ENCODE measurements at places on chromosomes 13 and 19.

DNA sequence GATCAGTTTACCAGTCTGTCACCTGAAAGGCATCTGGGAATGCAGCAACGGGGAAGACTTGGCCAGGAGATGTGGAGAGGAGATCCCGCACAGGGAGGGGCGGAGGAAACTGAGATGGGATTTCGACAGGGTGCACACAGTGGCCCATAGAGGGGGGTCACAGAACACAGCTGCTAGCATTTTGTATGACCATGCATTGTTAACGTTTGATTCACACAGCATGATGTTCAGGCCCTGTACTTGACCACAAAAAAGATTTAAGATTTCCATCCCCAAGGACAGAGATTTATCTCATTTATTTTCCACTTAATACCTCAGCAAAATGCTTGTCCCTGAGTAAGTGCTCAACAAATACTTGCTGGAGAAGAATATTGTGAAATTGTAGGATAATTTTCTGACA lies 63.2 kb downstream of the RAB20 start:
- no peaks in the 10 kb centered on the region for H3K27me3 ChIP-seq
- DNase-seq: no peak
- no peak overlapping the region for H3K27ac ChIP-seq
- H3K4me3 ChIP-seq: no peak overlapping the region
- no peaks in the 10 kb centered on the region for H3K4me1 ChIP-seq

- no peaks in the 10 kb centered on the region for H3K4me1 ChIP-seq
- no peak overlapping the region for H3K4me3 ChIP-seq
- H3K36me3 ChIP-seq: peaks cover 33% of the 10 kb centered on the region
- DNase-seq: no peak
- no peaks in the 10 kb centered on the region for H3K27me3 ChIP-seq
- H3K27ac ChIP-seq: no peak overlapping the region
Observed at GRCh38 chr19:19508217-19508616, 7.1 kb downstream of the TSSK6 start.

GRCh38 chr19:47152632-47153031 lies 22.0 kb downstream of the SAE1 start:
- peaks cover 27% of the 10 kb centered on the region for H3K4me1 ChIP-seq
- peaks cover 30% of the 10 kb centered on the region for H3K36me3 ChIP-seq
- no peak overlapping the region for H3K27ac ChIP-seq

DNA sequence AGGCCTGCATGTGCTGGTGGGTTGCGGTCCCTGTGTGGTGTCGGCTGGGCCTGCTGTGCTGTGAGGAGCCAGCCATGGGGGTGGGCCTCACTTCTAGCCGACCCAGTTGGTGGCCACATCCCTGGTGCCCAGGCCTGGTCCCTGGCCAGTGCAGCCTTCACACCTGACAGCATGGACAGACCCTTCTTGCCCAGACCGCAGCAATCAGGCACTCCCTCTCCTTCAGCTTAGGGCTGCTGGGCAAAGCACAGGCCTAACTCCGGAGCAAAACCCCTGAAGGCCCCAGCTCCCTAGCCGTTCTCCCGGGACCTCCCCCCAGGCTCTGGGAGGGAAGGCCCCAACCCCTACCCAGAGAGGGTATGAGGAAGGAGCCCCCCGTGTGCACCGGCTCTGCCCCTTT lies 6.6 kb upstream of the MCF2L start:
- H3K36me3 ChIP-seq: no peaks in the 10 kb centered on the region
- no peaks in the 10 kb centered on the region for H3K27me3 ChIP-seq
- H3K4me1 ChIP-seq: no peaks in the 10 kb centered on the region
- no peak overlapping the region for H3K27ac ChIP-seq

- DNase-seq: no peak
- no peak overlapping the region for H3K27ac ChIP-seq
- H3K36me3 ChIP-seq: no peaks in the 10 kb centered on the region
- H3K4me3 ChIP-seq: no peak overlapping the region
- H3K27me3 ChIP-seq: no peaks in the 10 kb centered on the region
Observed at GRCh38 chr13:40682449-40683240, 16.2 kb upstream of the FOXO1 start.

DNA sequence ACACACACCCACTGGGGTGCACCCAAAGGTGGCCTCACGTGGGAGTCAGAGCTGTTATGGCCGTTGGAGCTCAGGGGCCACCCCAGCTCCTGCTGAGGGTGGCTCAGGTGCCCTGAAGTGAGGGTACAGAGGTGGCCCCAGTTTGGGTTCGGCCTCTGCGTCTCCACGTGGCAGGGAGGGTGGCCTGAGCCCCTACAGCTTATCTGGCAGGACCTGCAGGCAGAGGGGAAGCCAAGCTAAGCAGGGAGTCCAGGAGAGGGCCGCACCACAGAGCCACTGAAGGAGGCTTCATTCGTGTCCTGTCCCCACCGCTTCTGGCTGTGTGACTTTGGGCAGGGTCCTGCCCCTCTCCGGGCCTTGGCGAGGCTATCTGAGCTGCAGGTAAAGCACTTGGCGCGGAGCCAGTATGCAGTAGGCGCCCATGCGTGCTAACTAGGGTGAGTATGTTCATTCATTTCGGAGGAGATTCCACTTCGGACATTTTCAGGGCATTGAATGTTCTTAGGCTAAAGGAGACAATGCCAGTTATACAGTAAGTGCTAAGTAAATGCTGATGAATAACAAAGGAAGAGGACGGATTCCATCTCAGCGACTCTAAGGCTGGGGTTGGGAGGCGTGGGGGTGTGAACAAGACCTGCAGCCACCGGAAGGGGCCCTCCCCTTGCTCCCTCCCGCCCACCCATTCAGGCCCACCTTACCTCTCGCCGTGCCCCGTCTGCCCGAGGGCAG lies 4.9 kb downstream of the REX1BD start:
- no peak overlapping the region for H3K4me3 ChIP-seq
- no peak overlapping the region for H3K27ac ChIP-seq
- no peaks in the 10 kb centered on the region for H3K27me3 ChIP-seq
- H3K36me3 ChIP-seq: no peaks in the 10 kb centered on the region
- DNase-seq: no peak
- peaks cover 27% of the 10 kb centered on the region for H3K4me1 ChIP-seq

GRCh38 chr19:18239303-18239702 lies 13.1 kb upstream of the PDE4C start:
- H3K4me1 ChIP-seq: no peaks in the 10 kb centered on the region
- H3K27ac ChIP-seq: no peak overlapping the region
- H3K36me3 ChIP-seq: no peaks in the 10 kb centered on the region
- H3K4me3 ChIP-seq: no peak overlapping the region
- DNase-seq: no peak

GRCh38 chr13:21048901-21049698 lies 12.3 kb downstream of the LATS2 start:
- no peaks in the 10 kb centered on the region for H3K4me1 ChIP-seq
- H3K27ac ChIP-seq: no peak overlapping the region
- H3K27me3 ChIP-seq: no peaks in the 10 kb centered on the region
- no peak overlapping the region for H3K4me3 ChIP-seq
- no peaks in the 10 kb centered on the region for H3K36me3 ChIP-seq
- no peak for DNase-seq

- no peak for DNase-seq
- H3K4me3 ChIP-seq: no peak overlapping the region
- H3K4me1 ChIP-seq: no peaks in the 10 kb centered on the region
- H3K36me3 ChIP-seq: no peaks in the 10 kb centered on the region
Observed at GRCh38 chr13:25836574-25837336, 215.1 kb downstream of the SHISA2 start.

DNA sequence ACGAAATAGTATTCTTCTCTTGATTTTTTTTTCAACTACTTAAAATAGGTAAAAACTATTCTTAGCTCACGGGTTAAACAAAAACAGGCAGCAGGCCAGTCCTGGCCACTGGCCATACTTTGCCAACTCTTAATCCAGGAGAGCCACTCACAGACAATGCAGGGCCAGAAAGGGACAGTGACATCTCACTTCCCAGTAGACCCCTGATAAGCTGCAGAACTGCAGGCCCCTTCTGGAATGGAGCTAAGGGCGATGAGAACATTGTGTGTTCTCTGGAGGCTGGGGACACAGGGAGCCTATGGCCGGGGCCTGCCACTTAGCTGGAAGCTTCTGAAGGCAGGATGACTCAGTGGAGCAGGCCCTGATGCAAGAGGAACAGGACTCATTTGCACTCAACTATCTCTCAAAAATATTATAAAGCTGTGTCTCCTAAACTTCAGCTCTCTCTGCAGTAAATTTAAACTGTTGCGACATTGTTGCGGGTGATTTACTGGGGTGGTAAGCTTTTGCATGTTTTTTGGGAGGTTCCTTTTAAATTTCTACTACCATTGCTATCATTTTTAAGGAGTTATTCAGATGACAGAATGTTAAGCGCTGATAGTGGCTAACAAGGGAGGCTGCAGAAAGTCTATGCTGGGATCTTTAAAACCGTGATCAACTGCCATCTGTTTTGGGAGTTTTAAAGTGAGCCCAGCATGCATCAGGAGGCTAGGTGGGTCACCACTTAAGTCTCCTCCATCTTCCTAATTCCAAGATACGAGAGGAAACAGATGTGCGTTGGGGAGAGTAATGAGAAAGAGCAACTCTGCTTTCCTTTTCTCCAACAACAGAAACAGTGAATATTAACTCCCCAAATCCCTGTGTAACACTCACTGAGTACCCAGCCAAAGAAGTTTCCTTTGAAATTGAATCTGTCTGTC lies 33.2 kb upstream of the KATNAL1 start:
- H3K4me1 ChIP-seq: peaks cover 7% of the 10 kb centered on the region
- no peak for DNase-seq
- H3K27ac ChIP-seq: no peak overlapping the region
- H3K36me3 ChIP-seq: peaks cover 4% of the 10 kb centered on the region
- H3K4me3 ChIP-seq: no peak overlapping the region

Measured in effector memory CD4-positive, alpha-beta T cell (primary cell).